ENCODE measurements at places on chromosomes 13 and 19. TPM values are rescaled to one million over a fixed set of nuclear protein-coding genes. Genes with fewer than 3 reads are reported as not detected.

DNA sequence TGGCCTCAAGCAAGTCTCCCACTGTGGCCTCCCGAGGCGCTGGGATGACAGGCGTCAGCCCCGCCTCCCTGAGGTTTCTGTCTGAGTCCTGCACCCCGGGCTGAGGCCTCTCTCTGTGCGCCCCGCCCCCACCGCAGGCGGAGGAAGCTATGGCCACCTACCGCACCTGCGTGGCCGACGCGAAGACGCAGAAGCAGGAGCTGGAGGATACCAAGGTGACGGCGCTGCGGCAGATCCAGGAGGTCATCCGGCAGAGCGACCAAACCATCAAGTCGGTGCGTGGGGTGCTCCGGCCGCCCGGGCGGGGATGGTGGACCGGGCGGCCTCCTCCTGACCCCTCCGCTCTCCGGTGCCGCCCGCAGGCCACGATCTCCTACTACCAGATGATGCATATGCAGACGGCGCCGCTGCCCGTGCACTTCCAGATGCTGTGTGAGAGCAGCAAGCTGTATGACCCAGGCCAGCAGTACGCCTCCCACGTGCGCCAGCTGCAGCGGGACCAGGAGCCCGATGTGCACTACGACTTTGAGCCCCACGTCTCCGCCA lies 12.7 kb downstream of the ARHGAP45 start:
- no peak for DNase-seq

DNA sequence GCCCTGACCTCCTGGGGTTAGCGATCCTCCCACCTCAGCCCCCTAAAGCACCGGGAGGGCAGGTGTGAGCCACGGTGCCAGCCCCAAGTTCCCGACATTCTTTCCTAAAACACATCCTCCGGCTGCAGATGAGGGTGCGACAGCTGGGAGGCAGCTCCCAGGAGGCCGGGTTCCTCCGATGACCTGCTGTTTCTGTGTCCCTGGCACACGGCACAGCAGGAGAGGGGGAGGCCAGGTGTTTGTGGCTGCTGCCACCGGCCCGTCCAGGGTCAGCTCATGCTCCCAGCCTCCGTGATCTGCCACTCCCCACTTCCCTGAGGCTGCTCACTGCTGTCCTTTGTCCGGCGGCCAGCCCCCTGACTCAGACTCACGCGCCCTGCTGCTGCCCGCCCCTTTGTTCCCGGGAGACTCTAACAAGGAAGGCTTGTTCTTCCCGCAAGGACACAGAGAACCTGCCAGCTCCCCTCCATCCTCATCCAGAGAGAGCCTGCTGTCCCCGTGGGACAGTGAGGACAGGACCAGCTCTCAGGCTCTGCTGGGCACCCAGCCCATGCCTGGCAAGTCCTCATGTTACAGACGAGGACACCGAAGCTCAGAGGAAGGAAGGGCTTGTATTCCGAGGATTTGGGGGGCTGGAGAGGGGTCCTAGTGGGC lies 10.6 kb upstream of the MADCAM1 start:
- peak; percentile 95 for DNase-seq

GRCh38 chr19:823565-824121 lies 1.9 kb upstream of the PLPPR3 start:
- no peak for DNase-seq

DNA sequence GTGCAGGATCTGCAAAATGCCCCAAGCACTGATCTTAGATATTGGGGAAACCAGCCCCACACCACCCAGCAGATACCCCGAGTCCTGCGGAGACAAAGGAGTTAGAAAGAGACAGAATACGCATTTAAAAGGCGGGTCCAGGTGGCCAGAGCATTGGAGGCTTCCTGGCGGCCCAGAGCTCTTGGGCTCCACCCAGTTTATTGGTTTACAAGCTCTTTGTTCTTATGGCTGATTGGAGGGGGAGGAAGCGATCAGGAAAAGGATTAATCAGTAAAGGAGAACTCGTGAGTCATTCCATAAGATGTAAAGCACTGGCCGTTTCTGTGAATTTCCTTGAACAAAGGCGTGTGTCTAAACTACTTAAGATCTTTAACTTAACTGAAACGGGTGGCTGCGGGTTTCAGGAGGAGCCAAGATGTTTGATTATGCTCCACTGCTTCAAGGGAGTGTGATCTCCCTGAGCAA lies 926 bp downstream of the ZNF587 start:
- no peak for DNase-seq

DNA sequence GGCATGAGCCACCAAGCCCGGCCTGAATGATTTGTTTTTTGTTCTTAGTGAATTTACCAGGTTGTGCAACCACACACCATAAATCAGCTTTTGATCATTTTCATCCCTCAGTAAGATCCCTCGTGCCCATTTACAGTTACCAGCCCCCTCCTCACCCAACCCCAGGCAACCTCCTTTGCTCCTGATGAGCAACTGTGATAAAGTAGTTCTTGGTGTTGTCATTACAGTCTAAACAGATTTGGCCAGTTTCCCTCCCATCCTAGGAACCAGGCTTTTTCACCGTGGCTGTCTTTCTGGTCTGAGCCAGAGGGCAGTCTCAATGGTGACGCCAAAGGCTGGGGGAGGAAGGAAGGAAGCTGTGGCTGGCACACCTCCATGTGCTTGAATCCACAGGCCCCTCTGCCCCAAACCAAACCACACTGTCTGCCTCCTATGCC lies 61.2 kb upstream of the WDFY2 start:
- peak; percentile 11 for DNase-seq

DNA sequence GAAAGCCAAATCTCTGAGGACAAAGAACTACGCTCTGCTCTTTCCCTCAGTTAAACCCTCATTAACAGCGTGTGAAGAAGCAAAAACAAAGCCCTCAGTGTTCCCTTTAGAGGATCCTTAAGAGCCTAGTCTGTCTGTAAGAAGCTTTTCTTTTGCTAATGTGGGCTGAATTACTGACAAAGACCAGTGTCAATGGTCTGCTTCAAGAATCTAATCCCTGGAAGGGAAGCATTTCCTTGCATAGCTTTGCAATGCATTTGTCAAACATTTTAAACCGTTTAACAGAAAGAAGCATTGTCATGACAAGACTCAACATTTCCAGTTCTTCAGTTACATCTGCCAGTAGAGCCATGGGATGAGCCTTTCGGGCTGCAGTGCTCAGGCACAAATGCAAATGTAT lies 64.9 kb downstream of the EDNRB start:
- DNase-seq = peak; percentile 99

DNA sequence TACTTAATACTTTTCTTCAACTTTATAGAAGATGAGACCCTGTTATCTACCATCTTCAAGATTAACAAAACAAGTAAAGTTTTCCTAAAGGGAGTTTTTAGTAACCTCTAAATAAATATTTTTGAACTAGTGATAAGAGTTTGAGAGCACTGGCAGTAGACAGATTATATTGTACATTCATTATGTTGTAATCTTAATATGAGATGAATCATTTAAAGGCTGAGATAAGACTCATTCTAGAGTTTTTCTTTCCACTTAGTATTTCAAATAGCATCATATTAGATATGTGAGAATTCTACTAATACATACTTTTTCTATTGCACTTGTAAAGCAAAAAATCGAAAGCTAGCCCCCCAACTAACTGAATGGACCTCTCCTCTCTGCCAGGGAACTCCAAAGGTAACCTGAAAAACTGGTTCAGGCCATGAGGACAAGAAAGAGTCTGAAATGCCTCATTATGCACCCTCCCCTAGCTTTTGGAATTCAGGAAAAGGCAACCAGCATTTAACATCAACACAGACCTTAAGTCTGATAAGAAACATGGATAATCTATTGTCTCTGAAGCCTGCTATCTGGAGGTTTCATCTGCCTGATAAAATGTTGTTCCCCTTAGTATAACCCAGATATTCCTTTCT lies 875.4 kb upstream of the SLC10A2 start:
- no peak for DNase-seq

GRCh38 chr19:14699641-14700040 lies 9.8 kb downstream of the ZNF333 start:
- no peak for DNase-seq

GRCh38 chr13:101876951-101877350 lies 424.5 kb downstream of the ITGBL1 start:
- no peak for DNase-seq

DNA sequence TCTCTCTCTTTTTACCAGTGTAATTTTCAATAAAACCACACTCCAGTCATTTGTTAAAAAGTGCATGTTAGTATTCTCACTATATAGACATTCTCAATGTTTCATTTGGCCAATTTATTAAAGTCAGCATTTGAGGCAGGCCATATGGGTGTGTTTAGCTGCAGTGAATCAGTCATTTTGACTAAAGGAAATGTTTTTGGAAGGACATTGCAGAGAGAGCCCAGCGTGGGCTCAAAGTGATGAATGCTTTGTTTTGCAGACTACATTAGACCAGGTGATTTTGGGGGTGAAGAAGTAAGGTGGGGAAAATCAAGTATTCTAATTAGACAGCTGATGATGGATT lies 116.7 kb downstream of the POSTN start:
- no peak for DNase-seq

DNA sequence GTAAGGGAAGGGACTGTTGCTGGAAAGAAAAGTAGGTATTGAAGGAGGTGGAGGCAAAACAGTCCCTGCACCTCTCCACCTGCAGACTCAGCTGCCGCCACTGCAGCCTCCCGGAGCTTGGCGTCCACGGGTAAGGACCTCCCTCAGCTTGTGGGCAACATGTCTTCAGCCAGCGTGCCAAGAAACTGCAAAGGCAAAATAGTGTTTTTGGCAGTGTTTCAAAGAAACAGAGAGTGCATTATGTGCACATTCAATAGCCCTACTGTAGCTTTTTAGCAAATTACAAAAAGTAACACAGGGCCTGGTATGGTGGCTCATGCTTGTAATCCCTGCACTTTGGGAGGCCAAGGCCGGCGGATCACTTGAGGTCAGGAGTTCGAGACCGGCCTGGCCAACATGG lies 57.4 kb downstream of the ATP11A start:
- peak; percentile 94 for DNase-seq

Gene ZGLP1
- 0.08 TPM for total RNA-seq

Gene ICAM4
- not detected for total RNA-seq

Gene TLE6
- 4.3 TPM for total RNA-seq

Gene PNMA8C
- total RNA-seq = 0.03 TPM

Gene ADAMTSL5
- total RNA-seq = 4.4 TPM

All from SK-MEL-5 (cell line).